Liver (tissue), 10 donors: ENCODE measurements at places on chromosomes 2 and 18. TPM values are rescaled to one million over a fixed set of nuclear protein-coding genes. Genes with fewer than 3 reads are reported as not detected.

DNA sequence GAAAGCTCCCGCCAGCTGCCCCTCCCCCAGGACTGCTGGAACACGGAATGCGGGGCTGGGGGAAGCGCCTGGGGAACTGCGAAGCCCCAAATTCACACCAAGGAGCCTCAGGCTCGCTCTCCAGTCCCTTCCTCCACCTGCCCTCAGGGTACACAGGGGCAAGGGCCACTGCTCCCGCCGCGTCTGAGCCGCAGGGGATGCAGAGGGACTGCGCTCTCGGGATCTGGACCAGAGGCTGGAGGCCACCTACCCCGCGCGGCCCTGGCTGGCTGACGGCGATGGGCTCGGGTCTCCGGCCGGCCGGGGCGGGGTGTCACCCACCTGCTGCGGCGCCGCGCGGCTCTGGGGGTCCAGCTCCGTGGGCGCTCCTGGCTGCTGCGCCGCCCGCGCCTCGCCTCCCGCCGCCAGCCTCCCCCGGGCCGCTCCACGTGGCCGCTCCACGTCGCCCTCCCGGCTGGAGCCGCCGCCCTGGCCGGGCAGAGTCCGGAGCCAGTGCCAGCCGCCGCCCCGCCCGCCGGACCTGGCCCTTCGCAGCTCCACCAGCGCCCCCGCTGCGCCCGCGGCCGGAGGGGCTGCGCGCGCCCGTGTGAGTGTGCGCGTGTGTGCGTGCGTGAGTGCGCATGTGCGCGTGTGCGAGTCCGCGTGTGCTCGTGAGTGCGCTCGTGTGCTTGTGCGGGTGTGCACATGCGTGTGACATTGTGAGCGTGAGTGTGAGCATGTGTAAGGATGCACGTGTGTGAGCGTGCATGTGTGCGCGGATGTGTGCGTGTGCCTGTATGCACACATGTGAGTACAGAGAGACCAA, at the start of gene CGREF1:
Gene CGREF1 (minus strand): TSS at position 604 of the 805 bp plus-strand sequence. CDS start 14,762 bp downstream, outside the sequence.
- H3K27ac ChIP-seq, result no peak within 1 kb of the TSS
- no peaks in the 10 kb centered on the region for H3K36me3 ChIP-seq
- peaks cover 9% of the 10 kb centered on the region for H3K4me1 ChIP-seq
- H3K27me3 ChIP-seq, result no peaks in the 10 kb centered on the region
- no peak for DNase-seq
- no peak within 1 kb of the TSS for H3K4me3 ChIP-seq

The BOLL gene
- total RNA-seq, result not detected

The ST8SIA5 gene
- 0.05 TPM for total RNA-seq

The SCN7A gene
- 0.05 TPM for total RNA-seq

DNA sequence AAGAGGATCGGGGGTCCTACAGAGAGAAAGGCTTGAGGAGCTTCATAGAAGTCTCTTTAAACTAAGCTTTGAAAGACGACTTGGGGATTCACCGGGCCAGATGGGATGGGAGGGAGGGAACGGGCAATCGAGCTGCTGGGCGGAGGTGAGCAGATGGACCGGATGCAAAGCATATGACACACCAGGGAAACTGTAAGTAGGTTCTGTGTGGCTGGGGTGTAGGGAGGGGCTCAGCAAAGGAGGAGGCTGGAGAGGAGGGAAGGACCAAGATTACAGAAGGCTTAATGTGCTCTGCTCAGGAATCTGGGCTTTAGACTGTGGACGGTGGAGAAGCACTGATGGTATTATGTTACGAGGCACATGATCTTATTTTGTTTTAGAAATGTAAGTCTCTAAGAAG, 131.5 kb downstream of the MAIP1 start:
- H3K4me1 ChIP-seq, result no peaks in the 10 kb centered on the region
- H3K4me3 ChIP-seq, result no peak overlapping the region
- DNase-seq, result no peak
- H3K27me3 ChIP-seq, result no peaks in the 10 kb centered on the region
- H3K36me3 ChIP-seq, result no peaks in the 10 kb centered on the region

- H3K4me3 ChIP-seq, result no peak overlapping the region
- no peak overlapping the region for H3K27ac ChIP-seq
- H3K27me3 ChIP-seq, result peaks cover 2% of the 10 kb centered on the region
- H3K4me1 ChIP-seq, result no peaks in the 10 kb centered on the region
Observed at GRCh38 chr2:643334-643733, 33.9 kb downstream of the TMEM18 start.

The ANKRD30B gene
- not detected for total RNA-seq

DNA sequence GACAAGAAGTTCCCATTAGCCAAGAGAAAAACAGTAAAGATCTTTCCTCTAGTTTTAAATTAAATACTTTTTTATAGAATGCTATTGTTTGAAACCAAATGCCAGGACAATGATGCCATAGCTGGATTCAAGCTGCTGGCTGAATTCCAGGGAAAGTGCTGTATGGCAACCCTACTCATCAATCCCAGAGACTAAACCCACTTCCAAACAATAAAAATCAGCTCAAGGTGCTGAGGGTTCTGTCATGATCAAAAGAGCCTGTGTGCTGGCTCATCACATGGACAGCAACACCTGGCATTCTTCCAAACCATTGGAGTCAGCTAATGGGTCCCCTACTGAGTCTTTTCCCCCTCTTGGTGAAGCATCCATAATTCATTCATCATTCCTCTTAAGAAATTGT, 53.7 kb upstream of the PARD3B start:
- no peak overlapping the region for H3K4me3 ChIP-seq
- H3K4me1 ChIP-seq, result no peaks in the 10 kb centered on the region
- H3K36me3 ChIP-seq, result no peaks in the 10 kb centered on the region
- no peak overlapping the region for H3K27ac ChIP-seq
- no peaks in the 10 kb centered on the region for H3K27me3 ChIP-seq

- H3K4me3 ChIP-seq, result no peak overlapping the region
- no peaks in the 10 kb centered on the region for H3K4me1 ChIP-seq
- DNase-seq, result no peak
- no peaks in the 10 kb centered on the region for H3K27me3 ChIP-seq
- no peak overlapping the region for H3K27ac ChIP-seq
- no peaks in the 10 kb centered on the region for H3K36me3 ChIP-seq
Observed at GRCh38 chr2:73339201-73339600, 45.9 kb upstream of the EGR4 start.

The GPR45 gene
- not detected for total RNA-seq

GRCh38 chr2:217218269-217219163, 358.7 kb upstream of the TNP1 start:
- H3K27ac ChIP-seq, result no peak overlapping the region
- H3K4me1 ChIP-seq, result no peaks in the 10 kb centered on the region
- H3K4me3 ChIP-seq, result no peak overlapping the region
- DNase-seq, result no peak
- no peaks in the 10 kb centered on the region for H3K36me3 ChIP-seq

GRCh38 chr2:198044777-198045176, 240.4 kb downstream of the PLCL1 start:
- H3K36me3 ChIP-seq, result no peaks in the 10 kb centered on the region
- no peak overlapping the region for H3K4me3 ChIP-seq
- DNase-seq, result no peak
- no peaks in the 10 kb centered on the region for H3K4me1 ChIP-seq
- no peaks in the 10 kb centered on the region for H3K27me3 ChIP-seq
- no peak overlapping the region for H3K27ac ChIP-seq

GRCh38 chr2:17863539-17863938, 14.9 kb upstream of the KCNS3 start:
- no peaks in the 10 kb centered on the region for H3K27me3 ChIP-seq
- H3K27ac ChIP-seq, result no peak overlapping the region
- H3K36me3 ChIP-seq, result no peaks in the 10 kb centered on the region
- H3K4me3 ChIP-seq, result no peak overlapping the region
- DNase-seq, result no peak
- H3K4me1 ChIP-seq, result no peaks in the 10 kb centered on the region

The KIF3C gene
- total RNA-seq, result 0.67 TPM

GRCh38 chr2:73987109-73987947, 2.6 kb downstream of the TET3 start:
- H3K36me3 ChIP-seq, result peaks cover 2% of the 10 kb centered on the region
- H3K27ac ChIP-seq, result no peak overlapping the region
- no peaks in the 10 kb centered on the region for H3K27me3 ChIP-seq
- DNase-seq, result no peak

The MROH2A gene
- total RNA-seq, result 0.08 TPM

- no peak overlapping the region for H3K4me3 ChIP-seq
- no peak for DNase-seq
- H3K27ac ChIP-seq, result no peak overlapping the region
- no peaks in the 10 kb centered on the region for H3K27me3 ChIP-seq
- no peaks in the 10 kb centered on the region for H3K4me1 ChIP-seq
Observed at GRCh38 chr18:51425475-51425874, 228.0 kb upstream of the MEX3C start.
